ENCODE measurements at places on chromosomes 2 and 18.

GRCh38 chr2:159539701-159540100 is 76.6 kb downstream of the BAZ2B start:
- DNase-seq, result no peak

DNA sequence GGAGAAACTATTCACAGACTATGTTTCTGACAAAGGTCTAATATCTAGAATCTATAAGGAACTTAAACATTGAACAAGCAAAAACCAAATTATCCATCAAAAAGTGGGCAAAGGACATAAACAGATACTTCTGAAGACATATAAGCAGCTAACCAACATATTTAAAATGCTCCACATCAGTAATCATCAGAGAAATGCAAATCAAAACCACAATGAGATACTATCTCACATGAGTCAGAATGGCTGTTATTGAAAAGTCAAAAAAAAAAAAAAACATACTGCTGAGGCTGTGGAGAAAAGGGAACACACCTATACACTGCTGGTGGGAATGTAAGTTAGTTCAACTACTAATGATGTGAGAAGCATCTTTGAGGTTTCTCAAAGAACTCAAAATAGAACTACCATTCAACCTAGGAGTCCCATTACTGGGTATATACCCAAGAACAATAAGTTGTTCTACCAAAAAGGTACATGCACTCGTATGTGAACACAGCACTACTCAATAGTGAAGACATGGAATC is 220.4 kb upstream of the TFPI start:
- DNase-seq, result no peak

DNA sequence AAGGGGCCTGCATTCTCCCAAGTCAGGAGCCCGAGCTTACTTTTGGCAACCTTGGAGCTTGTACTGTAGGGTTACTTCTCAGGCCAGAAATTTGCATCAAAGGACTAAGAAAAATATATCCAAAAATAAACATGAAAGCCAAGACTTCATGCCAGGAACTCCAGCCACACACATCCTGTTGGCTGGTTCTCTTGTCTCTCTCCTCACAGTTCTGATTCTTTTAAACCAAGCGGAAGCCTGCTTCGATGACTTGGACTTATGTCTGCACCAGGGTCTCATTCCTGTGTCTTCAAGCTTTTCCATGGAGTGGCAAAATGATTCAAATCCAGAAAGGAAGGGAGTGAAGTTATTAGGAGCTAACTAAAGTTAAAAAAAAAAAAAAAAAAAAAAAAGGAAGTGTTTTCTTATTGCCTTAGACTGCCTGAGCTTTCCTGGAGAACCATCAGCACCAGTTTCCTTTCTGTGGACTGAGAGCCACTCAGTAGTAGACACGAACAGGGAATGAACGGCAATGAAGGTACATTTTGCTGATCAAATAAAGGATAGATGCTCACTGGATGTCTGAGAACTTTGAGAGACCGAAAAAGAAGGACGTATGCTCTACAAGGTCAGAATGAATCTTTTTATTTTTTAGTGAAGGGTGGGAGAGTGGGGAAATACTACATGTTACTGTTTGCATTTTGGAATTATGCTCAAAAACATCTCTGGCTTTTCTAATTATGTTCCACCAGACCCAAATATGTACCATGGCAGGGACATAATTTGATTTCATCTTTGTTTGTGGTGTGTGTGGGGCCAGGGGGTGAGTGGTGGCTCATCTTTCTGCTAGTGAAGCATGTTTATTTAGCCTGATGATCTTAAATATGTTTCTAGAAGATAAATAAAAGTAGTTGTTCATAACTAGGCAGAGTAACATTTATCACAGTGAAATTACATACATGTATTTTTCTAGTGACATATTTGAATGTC is 86.0 kb downstream of the RAPGEF4 start:
- no peak for DNase-seq

GRCh38 chr2:240956935-240957655 is 41.3 kb upstream of the SNED1 start:
- no peak for DNase-seq

- DNase-seq, result no peak
These were observed 273.7 kb upstream of the PIK3C3 start for GRCh38 chr18:41681138-41681880.

- no peak for DNase-seq
These were observed 192.8 kb upstream of the ZNF521 start for GRCh38 chr18:25544546-25545287.

GRCh38 chr2:229610872-229611271 is 103.5 kb downstream of the DNER start:
- DNase-seq, result no peak

GRCh38 chr2:236015171-236015570 is 153.0 kb downstream of the GBX2 start:
- DNase-seq, result no peak

DNA sequence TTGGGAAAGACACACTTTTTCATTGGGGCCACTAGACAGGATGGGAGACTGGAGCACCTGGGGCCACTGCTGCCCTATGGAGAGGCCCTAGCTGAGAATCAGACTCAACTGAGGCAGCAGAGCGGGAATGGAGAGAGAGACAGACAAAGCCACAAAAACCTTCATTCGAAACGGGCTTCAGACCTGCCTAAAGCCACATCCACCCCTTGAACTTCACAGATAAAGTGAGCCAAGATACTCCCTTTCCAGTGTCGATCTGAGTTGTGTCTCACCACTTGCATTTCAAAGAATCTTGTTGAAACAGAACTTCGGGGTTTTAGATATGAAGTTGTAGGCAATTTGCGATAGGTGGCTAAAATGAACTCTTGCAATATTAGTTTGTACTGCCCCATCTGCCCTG is 11.3 kb upstream of the LDLRAD4 start:
- no peak for DNase-seq

DNA sequence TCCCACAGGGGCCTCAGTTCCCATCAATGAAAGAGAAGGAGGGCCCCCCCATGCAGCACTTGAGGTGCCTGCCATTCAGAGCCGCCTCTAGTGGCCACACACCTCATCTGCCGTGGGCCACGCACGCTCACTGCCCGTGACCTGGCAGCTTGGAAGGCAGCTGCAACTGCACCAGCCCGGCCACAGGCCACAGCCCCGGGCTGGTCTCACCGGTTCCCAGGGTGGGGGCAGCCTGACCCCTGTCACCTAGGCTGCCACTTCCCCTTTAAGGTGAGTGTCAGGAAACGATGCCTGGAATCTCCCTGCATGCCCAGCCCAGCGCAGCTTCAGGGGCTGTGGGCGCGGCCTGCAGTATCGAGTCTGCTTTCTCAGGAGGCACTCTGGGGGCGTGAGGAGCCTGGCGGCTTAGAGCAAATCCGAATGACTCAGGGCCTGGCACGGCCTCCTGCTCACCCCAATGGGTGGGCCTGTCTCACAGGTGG is 2.6 kb downstream of the MAB21L4 start:
- DNase-seq, result no peak

- no peak for DNase-seq
These were observed 130.6 kb downstream of the SPOPL start for GRCh38 chr2:138632066-138632620.

- DNase-seq, result no peak
These were observed 4.6 kb downstream of the LOXHD1 start for GRCh38 chr18:46652372-46652771.

DNA sequence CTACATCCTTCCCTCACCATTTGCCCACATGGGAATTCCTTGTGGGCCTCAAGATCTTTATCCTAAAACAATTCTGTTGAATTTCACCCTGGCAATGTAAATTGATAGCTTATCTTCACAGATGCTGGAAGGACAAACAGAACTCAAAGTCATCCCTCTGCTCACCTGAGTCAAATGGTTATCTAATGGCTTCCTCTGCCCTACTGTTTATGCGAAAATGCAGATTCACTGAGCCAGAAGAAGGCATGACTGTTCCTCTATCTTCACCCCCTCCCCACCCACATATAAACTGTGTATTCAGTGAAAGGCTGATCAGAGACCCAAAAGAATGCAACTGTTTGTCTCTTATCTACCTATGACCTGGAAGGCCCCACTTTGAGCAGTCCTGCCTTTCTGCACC is 43.9 kb upstream of the VWA3B start:
- no peak for DNase-seq

DNA sequence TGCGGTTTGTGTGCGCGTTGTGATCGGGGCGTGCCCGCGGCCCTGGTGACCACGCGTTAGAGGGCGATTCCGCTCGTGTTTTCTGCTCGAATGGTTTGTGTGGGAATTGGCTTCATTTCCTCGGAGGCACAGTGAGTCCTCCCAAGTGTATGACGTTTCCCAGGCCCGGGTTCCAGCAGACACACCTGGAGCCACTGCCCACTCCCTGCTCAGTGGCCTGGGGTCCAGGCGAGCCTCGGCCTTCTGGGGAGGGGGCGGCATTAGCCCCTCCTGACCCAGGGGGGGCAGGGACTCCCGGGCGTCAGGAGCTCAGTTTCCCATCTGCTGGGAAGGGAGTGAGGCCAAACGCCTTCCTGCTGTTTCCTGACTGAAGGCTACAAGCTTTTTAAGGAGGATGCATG is 92.1 kb downstream of the NFATC1 start:
- DNase-seq, result no peak

DNA sequence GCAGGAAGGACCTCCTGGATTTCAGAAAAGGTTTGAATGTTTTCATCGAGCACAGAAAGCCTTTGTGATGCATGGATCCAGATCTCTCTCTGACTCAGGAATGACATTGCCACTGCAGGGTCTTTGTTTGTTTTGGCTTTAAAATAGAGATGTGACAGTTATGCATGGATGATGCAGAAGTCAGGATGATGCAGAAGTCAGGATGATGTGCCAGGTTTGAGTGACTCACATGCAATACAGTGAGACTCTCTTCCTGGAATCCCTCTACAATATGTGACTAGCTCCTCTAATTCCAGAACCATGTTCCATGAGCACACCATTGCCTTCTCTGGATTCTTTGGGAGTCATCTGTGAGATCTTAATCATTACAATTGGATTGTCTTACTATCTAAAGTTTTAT is 177.9 kb upstream of the RAB6C start:
- DNase-seq, result no peak

DNA sequence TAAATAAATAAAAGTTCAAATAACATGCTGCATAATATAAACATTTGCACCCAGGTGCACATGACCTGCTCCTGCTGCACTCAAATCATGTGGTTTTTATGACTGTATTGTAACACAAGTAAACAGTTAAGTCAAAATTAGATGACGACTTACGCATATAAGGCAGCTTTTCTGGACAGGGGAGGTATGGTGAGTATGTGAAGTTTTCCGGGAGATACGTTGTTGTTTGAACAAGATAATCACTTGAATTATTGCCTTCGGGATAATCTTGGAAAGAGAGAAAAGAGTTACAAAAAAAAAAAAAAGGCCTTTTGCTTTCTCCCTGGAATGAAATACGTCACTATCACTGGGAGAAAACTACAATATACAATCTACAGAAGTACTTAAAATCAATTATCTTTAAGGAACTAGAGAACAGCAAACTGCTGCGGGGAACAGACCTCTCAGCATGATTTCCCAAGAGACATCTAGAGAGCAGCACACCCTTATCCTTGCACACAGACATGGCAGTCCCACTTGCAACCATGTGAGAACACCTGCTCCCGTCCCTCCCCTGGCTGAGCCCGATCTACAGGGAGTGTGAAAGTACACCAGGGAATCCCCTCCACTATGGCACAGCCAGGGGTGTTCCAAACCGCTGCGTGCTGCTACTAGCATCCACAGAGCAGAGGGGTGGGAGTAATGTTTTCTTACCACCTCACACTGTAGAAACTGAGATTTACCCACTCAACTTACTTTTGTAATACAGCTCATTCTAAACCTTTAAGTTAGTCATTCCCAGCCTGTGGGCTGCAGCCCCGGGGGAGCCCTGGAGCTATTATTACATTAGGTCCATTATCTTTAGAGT is 26.3 kb downstream of the B4GALT6 start:
- peak; percentile 4 for DNase-seq

GRCh38 chr2:107430596-107431266 is 396.0 kb upstream of the RGPD4 start:
- no peak for DNase-seq

DNA sequence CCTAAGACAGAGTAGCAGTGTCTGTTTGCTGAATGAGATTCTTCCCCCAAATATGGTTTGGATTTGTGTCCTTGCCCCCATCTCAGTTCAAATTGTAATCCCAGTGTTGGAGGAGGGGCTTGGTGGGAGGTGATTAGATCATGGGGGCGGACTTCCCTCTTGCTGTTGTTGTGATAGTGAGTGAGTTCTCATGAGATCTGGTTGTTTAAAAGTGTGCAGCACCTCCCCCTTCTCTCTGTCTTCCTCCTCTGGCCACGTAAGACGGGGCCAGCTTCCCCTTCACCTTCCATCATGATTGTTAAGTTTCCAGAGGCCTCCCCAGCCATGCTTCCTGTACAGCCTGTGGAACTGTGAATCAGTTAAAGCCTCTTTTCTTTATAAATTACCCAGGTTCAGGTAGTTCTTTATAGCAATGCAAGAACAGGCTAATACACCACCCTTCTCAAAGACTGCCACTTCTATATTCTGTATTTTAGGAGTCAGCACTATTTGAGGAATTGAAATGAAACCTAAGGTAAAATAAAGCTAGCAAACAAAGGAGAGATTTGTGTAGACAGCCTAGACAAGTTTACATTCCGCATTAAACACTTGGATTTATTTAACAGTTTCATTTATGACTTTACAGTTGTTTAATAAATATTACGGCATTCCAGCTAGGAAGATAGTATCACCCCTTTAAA is 21.6 kb downstream of the FBXO36 start:
- no peak for DNase-seq

- DNase-seq, result no peak
These were observed 799 bp downstream of the CEP68 start for GRCh38 chr2:65057054-65057375.

GRCh38 chr2:48114256-48114655 is 208.0 kb upstream of the FBXO11 start:
- DNase-seq, result peak; percentile 23

DNA sequence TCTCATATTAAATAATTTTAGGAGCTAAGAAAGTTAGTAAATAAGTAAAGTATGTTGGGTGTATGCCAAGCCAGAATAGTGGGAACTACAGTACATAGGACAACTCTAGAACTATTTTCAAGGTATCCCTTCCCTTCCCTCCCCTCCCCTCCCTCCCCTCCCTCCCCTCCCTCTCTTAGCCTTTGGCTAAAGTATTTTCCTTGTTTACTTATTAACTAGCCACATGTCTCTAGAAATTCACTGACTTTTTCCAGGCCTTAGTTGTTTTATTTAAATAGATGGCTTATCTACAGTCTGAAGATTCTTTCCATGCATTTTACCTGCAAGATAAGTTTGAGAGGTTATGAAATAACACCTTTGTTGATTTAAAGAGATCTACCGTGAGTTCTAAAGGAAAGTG is 402.1 kb downstream of the PARD3B start:
- no peak for DNase-seq

DNA sequence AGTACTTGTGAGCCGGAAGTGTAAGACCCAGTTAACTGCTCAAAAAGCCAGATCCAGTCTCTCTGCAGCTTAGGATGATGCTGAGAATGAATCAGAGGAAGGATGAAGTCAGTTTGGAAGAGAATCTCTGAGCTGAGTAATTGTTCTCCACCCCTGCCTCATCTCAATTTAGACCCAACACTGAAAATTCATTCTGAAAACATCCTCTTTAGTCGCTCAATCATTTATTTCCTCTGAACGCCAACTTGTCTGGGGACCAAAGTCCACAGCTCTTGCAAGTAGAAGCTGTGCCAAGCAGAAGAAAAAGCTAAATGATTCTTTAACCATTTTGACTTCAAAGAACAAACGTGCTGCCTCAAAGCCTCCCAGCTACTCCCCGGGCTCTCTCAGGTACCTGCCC is 177.1 kb upstream of the KLHL29 start:
- no peak for DNase-seq

GRCh38 chr18:69002233-69002632 is 204.4 kb downstream of the CCDC102B start:
- no peak for DNase-seq
